Activated CD4-positive, alpha-beta T cell treated with anti-CD3 and anti-CD28 coated beads, Interleukin-2, amount 10 ng/mL, durations not matched to agents 24 days and 14 days (primary cell): ENCODE measurements at places on chromosomes 7 and 10. TPM values are rescaled to one million over a fixed set of nuclear protein-coding genes. Genes with fewer than 3 reads are reported as not detected.

The PRSS1 gene
- total RNA-seq: not detected in 2 replicates

The OR2A5 gene
- not detected in 2 replicates for total RNA-seq

The HOXA13 gene
- not detected in 2 replicates for total RNA-seq

- peak overlapping the region; percentile 11 for H3K4me3 ChIP-seq
- peaks cover 69% of the 10 kb centered on the region for H3K36me3 ChIP-seq
- no peak for DNase-seq
- peaks cover 52% of the 10 kb centered on the region for H3K4me1 ChIP-seq
These were observed 66.1 kb downstream of the SHH start for GRCh38 chr7:155746188-155746587.

The NPFFR1 gene
- total RNA-seq: not detected in 2 replicates

GRCh38 chr7:38574086-38574485 is 57.1 kb downstream of the AMPH start:
- no peak for DNase-seq
- no peaks in the 10 kb centered on the region for H3K27me3 ChIP-seq
- no peaks in the 10 kb centered on the region for H3K36me3 ChIP-seq
- H3K4me3 ChIP-seq: no peak overlapping the region

- H3K27ac ChIP-seq: no peak overlapping the region
- H3K4me1 ChIP-seq: no peaks in the 10 kb centered on the region
- DNase-seq: no peak
These were observed 259.7 kb downstream of the EXOC4 start for GRCh38 chr7:133512560-133512959.

GRCh38 chr7:30863706-30864035 is 48.0 kb upstream of the AQP1 start:
- H3K27ac ChIP-seq: no peak overlapping the region
- H3K36me3 ChIP-seq: no peaks in the 10 kb centered on the region
- no peak overlapping the region for H3K4me3 ChIP-seq
- no peaks in the 10 kb centered on the region for H3K4me1 ChIP-seq
- DNase-seq: no peak

GRCh38 chr7:24842449-24843241 is 85.4 kb upstream of the GSDME start:
- no peak overlapping the region for H3K4me3 ChIP-seq
- peak overlapping the region; percentile 45 for H3K27ac ChIP-seq
- H3K27me3 ChIP-seq: no peaks in the 10 kb centered on the region
- peaks cover 18% of the 10 kb centered on the region for H3K4me1 ChIP-seq
- peaks cover 45% of the 10 kb centered on the region for H3K36me3 ChIP-seq

- H3K4me3 ChIP-seq: no peak overlapping the region
- no peak overlapping the region for H3K27ac ChIP-seq
- peaks cover 16% of the 10 kb centered on the region for H3K4me1 ChIP-seq
- H3K27me3 ChIP-seq: no peaks in the 10 kb centered on the region
- no peak for DNase-seq
These were observed 7.3 kb downstream of the GTPBP4 start for GRCh38 chr10:995559-995926.

DNA sequence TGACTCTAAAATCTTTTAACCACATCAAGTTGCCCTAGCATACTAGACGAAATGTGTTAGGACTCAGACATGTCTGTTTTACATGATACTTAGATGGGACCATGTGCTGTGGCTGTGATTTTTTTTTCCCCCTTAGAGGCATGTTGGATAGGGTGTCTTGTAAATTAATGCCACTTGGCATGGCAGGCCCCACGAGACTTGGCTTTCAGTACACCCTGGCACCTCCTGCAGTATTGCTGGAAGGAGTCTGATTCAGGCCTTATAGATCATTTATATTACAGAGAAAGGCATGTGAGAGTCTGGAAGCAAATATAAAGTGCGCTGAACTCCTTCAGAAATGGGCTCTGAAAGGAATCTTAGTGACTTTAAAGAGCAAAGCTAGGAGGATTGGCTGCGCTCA is 494.1 kb downstream of the SDK1 start:
- H3K4me1 ChIP-seq: no peaks in the 10 kb centered on the region
- no peak overlapping the region for H3K27ac ChIP-seq
- DNase-seq: peak; percentile 38
- H3K36me3 ChIP-seq: no peaks in the 10 kb centered on the region
- H3K27me3 ChIP-seq: peaks cover 3% of the 10 kb centered on the region
- no peak overlapping the region for H3K4me3 ChIP-seq

- H3K4me3 ChIP-seq: no peak overlapping the region
- DNase-seq: no peak
- peaks cover 28% of the 10 kb centered on the region for H3K27me3 ChIP-seq
- H3K4me1 ChIP-seq: no peaks in the 10 kb centered on the region
- no peaks in the 10 kb centered on the region for H3K36me3 ChIP-seq
- no peak overlapping the region for H3K27ac ChIP-seq
These were observed 72.1 kb downstream of the ARMC3 start for GRCh38 chr10:22999942-23000341.

- no peak overlapping the region for H3K27ac ChIP-seq
- no peak overlapping the region for H3K4me3 ChIP-seq
- no peaks in the 10 kb centered on the region for H3K36me3 ChIP-seq
- H3K4me1 ChIP-seq: no peaks in the 10 kb centered on the region
- DNase-seq: peak; percentile 24
These were observed 136.8 kb upstream of the PDE1C start for GRCh38 chr7:32206987-32207386.

GRCh38 chr7:44998153-44998871 is 1.7 kb upstream of the CCM2 start:
- peak overlapping the region; percentile 55 for H3K27ac ChIP-seq
- H3K4me3 ChIP-seq: peak overlapping the region; percentile 87

DNA sequence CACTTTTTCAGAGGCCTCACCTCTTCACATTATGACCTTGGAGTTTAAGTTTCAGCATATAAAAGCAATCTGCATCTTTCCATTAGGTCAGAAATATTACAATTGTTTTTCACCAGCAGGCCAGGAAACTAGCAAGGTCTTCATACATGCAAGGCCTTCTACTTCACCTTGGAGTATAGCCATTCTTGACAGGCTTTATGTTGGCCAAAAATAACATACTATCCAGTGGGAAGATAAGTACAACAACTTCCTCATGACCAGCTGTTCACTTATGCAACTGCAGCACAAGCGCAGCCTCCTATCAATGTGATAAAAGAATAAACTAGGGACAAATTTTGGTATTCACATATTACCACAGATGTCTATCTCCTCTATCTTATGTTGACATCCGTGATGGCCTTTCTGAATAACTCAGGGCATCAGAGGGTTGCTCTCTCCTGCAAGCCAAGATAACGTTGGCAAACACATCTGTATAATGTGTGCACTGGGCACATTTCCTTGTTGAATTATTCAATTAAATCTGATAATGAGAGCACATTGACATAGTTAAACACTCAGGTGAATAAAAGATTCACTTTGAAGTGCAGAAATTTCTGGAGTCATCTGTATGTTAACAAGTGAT is 239.8 kb downstream of the FZD1 start:
- no peaks in the 10 kb centered on the region for H3K36me3 ChIP-seq
- no peaks in the 10 kb centered on the region for H3K27me3 ChIP-seq
- DNase-seq: no peak
- H3K4me1 ChIP-seq: no peaks in the 10 kb centered on the region

The PPP1R3C gene
- total RNA-seq: 0.14 and 0.21 TPM in 2 replicates

- H3K27me3 ChIP-seq: no peaks in the 10 kb centered on the region
- no peak overlapping the region for H3K4me3 ChIP-seq
- H3K36me3 ChIP-seq: no peaks in the 10 kb centered on the region
- no peak for DNase-seq
These were observed 4.4 kb downstream of the RASSF4 start for GRCh38 chr10:44963772-44964633.

GRCh38 chr7:153951316-153951715 is 100.9 kb upstream of the DPP6 start:
- H3K4me1 ChIP-seq: no peaks in the 10 kb centered on the region
- H3K36me3 ChIP-seq: no peaks in the 10 kb centered on the region
- no peak overlapping the region for H3K27ac ChIP-seq
- no peaks in the 10 kb centered on the region for H3K27me3 ChIP-seq
- no peak overlapping the region for H3K4me3 ChIP-seq
- DNase-seq: no peak

GRCh38 chr7:6563936-6564770 is 12.9 kb upstream of the GRID2IP start:
- no peaks in the 10 kb centered on the region for H3K4me1 ChIP-seq
- no peak overlapping the region for H3K4me3 ChIP-seq
- no peaks in the 10 kb centered on the region for H3K36me3 ChIP-seq
- peaks cover 5% of the 10 kb centered on the region for H3K27me3 ChIP-seq
